Activated T-cell treated with anti-CD3 and anti-CD28 coated beads for 1 hour (primary cell): ENCODE measurements at places on chromosomes 11 and 22.

DNA sequence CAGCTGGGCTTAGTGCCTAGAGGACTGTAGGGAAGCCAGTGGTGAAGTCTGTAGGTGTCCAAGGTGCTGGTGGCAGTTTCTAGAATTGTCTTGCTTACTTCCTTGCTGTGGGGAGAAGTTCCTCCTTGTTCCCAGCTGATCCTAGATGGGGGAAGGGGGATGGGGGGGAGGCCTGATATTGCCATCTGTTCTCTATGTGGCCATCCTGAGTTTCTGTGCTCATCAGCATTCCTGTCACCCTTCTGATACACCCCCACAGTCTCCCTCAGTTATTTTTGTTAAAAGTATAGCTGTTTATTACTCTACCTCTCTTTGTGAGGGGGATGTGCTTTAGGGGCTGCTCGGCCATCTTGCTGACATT lies 36.5 kb downstream of the MADD start:
- DNase-seq, result no peak

GRCh38 chr11:377174-377865 lies 8.0 kb downstream of the B4GALNT4 start:
- no peak for DNase-seq

- no peak for DNase-seq
Observed at GRCh38 chr22:41885516-41885915, 29.4 kb downstream of the SHISA8 start.

DNA sequence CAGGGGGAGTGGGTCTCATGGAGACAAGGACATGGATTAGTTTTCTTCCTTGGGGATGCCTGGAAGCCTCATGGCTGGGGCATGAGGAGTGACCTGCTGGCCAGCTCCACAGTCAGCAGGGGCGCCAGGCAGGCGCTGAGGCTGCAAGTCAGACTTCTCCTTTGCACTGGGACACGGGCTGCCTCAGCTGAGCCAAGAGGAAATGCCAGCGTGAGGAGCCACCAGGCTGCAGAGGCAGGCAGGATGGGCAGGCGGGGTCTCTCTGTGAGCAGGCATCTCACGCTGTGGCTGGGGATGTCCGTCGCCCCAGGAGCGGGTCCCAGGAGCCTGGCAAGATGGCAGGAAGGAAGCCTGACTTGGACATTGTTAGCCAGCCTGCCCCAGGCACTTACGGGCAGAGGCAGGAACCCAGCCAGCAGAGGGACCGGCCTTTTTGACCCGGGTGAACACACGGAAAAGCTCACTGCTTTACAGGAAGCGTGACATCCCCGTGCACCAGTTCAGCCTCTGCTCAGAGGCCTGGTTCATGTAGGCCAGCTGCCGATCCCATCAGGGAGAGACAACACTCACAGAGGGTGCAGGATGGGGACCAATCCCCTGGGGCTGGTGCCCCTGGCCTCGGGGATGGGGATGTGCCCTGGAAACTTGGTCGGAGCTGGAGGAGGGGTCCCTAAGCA lies 10.2 kb downstream of the GNB1L start:
- DNase-seq, result no peak

GRCh38 chr11:117420143-117420485 lies 92.5 kb downstream of the CEP164 start:
- no peak for DNase-seq

GRCh38 chr11:103368145-103368544 lies 258.9 kb downstream of the DYNC2H1 start:
- DNase-seq, result no peak
